ENCODE measurements at places on chromosomes 4 and X.

- DNase-seq: peak; percentile 21
These were observed at the start of gene GASK1B for GRCh38 chr4:158172261-158173258. Gene GASK1B, minus strand, starts transcription at chr4:158173025. Its CDS starts 1,650 bp downstream, at chr4:158171375.

DNA sequence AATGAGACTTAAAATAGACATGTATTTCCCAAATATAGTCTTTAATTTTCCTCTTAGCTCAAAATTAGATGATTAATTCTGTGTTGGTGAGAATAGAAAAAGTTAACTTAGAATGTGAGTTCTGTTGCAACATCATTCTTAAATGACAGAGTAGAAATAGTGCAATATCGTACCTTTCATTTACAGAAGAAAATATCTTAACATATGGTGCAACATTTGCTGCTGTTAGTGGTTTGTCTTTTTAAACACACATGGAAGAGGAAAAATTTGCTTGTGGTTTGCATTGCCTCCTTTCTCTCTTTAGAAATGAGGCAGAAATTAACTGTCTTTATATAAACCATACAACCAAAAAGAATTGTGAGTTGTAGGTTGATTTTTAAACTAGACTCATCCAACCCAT lies 39.3 kb upstream of the FHDC1 start:
- DNase-seq: no peak

DNA sequence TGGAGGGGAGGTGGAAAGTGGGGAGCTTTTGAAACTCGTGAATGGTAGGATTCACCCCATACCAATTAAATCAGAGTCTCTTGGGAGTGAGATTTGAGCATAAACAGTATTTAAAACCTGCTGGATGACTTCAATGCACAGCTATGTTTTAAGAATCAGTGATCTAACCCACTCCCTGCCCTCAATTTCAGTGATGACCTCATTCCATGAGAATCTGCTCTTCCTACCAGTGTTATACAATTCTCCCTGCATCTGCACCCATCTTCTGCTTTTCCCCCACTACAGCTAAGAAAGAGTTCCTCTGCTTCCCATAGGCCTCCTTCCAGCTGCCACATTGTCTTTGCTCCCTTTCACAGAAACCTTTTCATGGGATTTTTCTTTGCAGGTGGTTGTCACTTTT lies 18.3 kb upstream of the H2AZ1 start:
- no peak for DNase-seq

DNA sequence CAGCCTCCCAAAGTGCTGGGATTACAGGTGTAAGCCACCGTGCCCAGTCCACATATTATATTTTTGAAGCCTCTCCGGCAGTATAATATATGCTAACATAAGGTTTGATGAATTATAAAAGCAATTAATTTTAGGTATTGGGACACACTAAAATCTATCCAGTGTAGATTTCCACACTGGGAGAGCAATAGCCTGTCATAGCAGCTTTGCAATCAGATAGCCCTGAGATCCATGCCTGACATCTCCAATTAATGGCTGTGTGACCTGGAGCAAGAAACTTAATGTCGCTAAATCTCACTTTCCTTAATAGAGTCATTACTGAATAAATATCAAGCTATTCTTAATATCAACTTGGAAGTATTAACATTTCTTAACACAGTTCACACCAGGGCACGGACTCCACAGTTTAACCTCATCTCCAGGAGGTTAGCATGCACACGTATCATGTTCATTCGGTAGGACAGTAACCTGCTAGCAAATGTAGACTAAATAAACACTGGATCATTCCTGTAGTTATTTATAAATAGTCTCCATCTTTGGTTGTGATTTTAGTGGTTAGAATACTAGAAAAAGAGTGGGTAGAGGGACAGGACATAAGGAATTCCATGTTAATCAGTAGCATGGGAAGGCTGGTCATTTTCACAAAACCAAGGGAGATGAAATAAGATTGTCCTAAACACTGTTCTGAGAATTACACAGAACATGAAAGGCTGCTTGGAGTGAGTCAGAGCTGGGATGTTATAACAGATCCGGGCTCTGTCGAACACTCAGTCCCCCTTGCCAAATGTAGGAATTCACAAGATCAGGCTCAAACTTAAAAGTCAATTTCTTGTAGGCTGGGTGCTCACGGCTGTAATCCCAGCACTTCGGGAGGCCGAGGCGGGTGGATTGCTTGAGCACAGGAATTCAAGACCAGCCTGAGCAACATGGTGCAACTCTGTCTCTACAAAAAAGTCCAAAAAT lies 254.7 kb downstream of the PALLD start:
- no peak for DNase-seq

DNA sequence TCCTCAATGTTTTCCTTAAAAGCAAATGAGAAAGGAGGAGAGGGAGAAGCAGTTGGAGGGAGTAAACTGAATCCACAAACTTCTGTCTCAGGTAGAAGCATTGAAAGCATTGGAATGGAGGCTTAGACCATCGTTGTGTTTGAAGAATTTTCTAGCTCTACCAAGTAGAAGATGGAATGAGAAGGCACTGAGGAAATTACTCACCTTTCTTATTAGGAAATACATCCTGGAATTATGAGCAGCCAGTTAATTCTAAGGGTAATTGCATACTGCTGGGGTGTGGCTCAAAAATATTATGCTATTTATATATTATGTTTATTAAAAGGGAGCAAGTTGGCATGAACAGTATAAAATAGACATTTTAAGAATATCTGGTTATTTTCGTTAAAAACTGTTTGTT lies 12.9 kb downstream of the PGM2 start:
- no peak for DNase-seq

- no peak for DNase-seq
These were observed 157.5 kb downstream of the TECRL start for GRCh38 chr4:64251781-64252180.

DNA sequence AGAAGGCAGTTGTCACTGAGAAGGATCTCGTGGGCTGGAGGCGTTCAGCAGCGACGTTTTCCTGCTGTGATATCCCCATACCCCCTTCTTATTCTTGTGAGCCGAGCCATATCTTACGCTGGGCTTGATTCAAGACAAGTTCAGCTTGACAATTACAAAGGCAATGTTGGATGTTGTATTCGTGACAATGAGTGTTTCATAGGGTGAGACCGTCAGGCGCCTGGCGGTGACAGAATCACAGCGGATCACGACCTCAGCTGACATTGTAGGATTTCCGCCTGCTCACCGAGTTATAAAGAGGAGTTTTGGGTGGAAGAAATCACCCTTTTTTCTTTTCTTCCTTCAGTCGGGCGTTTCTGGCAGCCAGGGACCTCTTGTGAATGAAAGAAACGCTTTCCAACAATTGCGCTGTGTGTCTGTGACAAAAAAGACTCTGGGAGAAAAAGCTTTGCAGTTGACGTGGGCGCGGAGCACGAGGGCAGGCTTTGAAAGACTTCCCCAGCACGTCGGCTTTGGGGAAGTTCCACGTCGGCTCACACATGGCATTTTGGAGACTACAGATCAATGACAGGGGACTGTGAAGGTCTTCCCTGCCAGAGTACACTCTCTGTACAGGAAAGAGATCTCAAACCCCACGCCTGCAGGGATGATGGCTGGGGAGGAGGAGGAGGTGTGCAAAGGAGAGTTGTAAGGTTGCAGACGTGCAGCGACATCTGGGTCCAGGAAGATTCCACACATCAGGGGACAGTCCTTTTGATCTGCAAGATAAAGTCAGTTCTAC lies 135.4 kb downstream of the CRLF2 start:
- DNase-seq: no peak

GRCh38 chr4:107719207-107719921 lies 670 bp downstream of the PAPSS1 start:
- no peak for DNase-seq

- DNase-seq: no peak
These were observed 79.1 kb upstream of the LSM6 start for GRCh38 chr4:146096371-146096770.

DNA sequence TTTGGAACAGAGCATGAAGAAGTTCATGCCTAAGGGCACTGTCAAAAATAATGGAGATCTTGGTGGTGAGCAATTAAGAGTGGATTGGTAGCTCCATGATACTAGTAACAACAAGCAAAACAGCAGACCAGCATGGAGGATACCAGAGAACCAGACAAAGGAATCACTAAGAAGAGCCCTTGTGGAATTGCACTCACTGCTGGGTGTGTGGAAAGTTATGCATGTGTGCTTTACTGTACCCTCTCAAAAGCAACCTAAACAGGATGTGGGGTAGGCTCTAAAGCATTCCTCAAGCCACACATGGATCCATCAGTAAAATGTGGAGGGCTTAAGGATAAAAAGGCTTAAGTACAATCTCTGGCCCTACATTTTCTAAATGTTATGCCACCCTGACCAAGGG lies 69.5 kb downstream of the AR start:
- DNase-seq: no peak
